ENCODE measurements at places on chromosomes 6 and 20. TPM values are rescaled to one million over a fixed set of nuclear protein-coding genes. Genes with fewer than 3 reads are reported as not detected.

Gene POM121L2
- not detected for total RNA-seq

Gene ASXL1
- total RNA-seq, result 92.5 TPM

Gene SIRPG
- 0.87 TPM for total RNA-seq

Gene NKX2-2
- total RNA-seq, result not detected

Gene FKBP1C
- 1.6 TPM for total RNA-seq

Gene USP49
- 2.3 TPM for total RNA-seq

Gene HLA-DQB2
- 18.1 TPM for total RNA-seq

Gene C6orf62
- 72.7 TPM for total RNA-seq

Gene RHAG
- not detected for total RNA-seq

Gene SYCP2L
- total RNA-seq, result 2.0 TPM

Gene LAMA4
- total RNA-seq, result 150 TPM

Gene PGC
- total RNA-seq, result 0.33 TPM

- DNase-seq, result no peak
Measured at GRCh38 chr6:30782425-30783014, 38.2 kb upstream of the IER3 start.

GRCh38 chr6:108556250-108556649 lies 4.5 kb upstream of the FOXO3 start:
- no peak for DNase-seq

DNA sequence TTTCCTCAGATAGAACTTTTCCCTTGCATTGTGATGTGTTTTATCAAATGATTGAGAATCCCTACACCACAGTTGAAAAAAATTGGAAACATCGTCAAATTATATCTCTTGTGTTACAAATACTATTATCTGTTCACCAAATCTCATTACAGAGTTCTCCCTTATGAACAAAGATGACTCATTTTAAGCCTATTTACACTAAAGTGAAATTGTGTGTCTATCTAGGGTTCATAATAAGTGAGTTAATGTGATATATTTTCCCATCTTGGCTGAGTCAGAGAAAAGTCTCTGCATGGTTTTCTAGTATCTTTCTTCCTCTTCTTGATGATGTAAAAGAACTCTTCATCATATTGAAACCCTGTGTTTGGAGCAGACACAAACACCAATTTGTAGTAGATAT lies 1263.3 kb upstream of the EYS start:
- no peak for DNase-seq

DNA sequence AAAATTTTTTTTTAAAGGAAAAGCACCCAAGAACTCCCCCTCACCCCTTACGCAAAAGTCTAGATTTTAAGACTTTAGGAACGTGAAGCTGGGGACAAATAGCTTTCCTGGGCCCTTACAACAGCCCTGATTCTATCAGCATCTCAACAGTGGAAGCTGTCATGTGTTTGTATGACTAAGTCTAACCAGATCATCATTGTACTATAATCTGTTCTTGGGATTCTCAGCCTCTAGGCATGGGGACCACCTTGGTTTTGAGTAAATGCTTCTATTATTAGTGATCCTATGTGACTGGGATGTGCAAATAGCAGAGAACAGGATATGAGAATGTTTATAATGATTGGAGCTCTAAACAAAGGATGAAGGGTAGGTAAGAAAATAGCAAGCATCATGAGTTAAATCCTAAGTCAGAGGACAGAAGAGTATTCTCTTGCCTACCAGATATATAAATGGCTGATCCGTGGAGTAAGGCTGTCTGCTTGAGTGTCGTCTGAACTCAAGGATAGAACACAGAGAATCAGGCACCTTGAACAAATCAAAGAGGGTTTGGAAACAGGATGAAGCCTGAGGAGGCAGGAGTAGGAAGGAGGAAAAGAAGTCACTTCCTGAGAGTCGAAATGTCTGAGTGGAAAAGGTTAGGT lies 105.7 kb upstream of the FAM184A start:
- DNase-seq, result no peak

GRCh38 chr6:158631678-158632537 lies 12.6 kb downstream of the DYNLT1 start:
- DNase-seq, result peak; percentile 90

GRCh38 chr6:41626917-41627316 lies 11.4 kb upstream of the MDFI start:
- DNase-seq, result peak; percentile 20

DNA sequence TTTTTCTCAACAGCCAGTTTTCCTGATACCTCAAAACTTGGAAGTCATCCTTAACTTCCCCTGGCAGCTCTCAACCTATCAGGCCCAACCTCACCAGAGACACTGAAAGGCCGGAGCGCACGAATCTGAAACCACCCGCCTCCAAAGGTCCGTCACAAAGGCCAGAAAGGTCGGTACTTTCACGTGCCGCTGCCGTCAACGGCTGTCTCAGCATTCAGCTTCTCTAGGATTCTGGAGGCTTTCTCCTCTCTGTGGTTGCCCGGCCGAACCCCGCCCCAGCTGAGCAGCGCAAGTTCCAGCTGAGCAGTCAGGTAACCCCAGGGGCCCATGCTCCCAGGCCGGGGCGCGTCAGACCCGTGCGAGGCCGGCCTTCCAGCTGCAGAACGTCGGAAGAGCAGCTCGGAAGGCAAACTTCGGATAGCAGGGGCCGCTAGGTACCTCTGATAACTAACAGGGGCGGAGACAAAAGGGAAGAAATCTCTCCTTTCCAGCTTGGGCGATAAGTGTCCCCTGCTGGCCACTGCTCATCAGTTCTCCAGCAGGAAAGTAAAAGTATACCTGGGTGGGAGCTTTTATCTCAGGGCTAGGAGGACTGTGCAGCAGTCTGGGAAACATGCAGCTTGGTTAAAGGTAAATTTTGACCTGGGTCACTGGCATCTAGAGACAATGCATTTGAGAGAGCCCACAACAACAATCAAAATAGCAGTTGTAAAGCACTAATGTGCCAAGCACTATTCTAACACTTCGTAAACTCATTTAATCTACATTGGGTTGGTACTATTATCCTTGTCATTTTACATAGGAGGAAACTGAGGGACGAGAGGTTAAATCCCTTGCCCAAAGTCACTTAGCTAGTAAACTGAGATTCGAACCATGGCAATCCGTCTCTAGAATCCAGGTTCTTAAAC lies 16.1 kb downstream of the ZSCAN12 start:
- peak; percentile 90 for DNase-seq

DNA sequence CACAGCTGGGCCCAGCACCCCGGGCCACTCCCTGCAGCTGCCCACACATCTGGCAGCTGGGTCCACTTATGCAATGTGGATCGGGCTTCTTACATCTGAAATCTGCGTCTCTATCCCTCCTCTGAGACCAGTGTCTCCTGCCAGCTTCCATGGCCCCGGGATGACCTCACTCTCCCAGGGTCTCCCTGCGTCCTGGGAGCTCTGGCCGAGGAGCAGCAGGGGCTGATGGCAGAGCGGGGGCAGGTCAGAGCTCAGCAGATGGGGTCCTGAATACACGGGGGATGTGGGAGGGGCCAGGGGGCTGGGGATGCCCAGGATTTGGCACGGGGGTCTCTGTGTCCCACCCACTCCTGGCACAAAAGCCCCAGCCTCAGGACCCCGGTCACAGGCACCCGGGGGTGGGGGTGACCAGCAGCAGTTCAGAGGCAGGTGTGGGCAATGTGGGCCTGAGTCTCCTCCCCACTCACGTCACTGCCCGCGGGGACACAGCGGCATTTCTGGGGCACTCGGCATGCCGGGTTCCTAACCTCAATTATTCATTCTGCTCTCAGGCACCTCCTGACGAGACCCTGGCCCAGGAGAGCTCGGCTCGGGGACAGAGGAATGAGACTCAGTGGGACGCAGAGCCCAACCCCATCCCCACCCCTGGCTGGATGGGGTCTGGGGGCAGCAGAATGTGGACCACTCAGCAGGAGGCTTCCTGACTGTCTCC lies 16.4 kb downstream of the CHRNA4 start:
- no peak for DNase-seq

- no peak for DNase-seq
Measured at GRCh38 chr6:157569543-157569942, 188.6 kb downstream of the ZDHHC14 start.

DNA sequence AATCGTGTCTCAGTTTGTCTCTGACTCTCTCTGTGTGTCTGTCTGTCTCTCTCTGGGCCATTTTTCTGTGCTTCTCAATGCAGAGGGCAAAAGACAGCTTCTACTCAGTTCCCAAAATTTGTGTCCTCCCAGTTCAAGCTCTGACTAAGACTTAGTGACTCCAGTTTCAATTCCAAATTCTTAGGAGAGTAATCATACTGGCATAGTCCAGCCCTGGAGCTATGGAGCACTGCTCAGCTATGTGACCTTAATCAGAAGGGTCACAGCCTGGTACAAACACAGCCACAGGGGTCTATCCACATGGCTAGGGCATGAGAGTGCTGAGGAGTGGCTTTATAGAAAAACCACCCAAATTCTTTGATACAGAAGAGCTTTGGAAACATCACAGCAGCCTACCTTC lies 91.9 kb downstream of the FOXF2 start:
- DNase-seq, result no peak

GRCh38 chr6:134021396-134022122 lies 30.9 kb downstream of the SLC2A12 start:
- DNase-seq, result no peak

GRCh38 chr6:11387707-11388430 lies 149.7 kb upstream of the TMEM170B start:
- no peak for DNase-seq

GRCh38 chr6:26754212-26754611 lies 94.7 kb upstream of the ZNF322 start:
- no peak for DNase-seq

- DNase-seq, result peak; percentile 64
Measured at GRCh38 chr6:43496370-43497128, 13.6 kb downstream of the LRRC73 start.

DNA sequence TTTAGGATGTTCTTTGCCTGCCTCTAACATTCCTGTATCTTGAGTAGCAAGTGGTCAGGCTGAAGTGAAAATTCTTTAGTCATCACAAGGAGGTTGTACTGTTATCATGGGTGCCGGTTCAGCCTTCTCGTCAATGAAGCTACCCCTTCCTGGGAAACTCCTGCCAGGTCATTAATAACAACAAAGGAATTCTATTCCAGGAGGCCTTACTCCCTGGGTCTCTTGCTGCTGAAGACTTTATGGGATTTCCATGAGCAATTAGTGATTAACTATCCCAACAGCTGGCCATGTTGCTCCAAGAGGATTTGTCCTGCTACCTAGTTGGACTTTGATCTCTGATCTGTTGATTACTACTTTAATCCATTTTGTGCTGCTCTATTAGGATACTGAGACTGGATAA lies 62.7 kb upstream of the ELOVL5 start:
- no peak for DNase-seq

- no peak for DNase-seq
Measured at GRCh38 chr6:110332281-110332680, 25.9 kb downstream of the METTL24 start.

GRCh38 chr6:108526739-108527174 lies 34.0 kb upstream of the FOXO3 start:
- no peak for DNase-seq

- no peak for DNase-seq
Measured at GRCh38 chr6:18031189-18031588, 43.8 kb upstream of the KIF13A start.

GRCh38 chr6:17988422-17988944 lies 1.0 kb upstream of the KIF13A start:
- no peak for DNase-seq

- DNase-seq, result no peak
Measured at GRCh38 chr6:118403036-118403435, 145.1 kb upstream of the PLN start.

DNA sequence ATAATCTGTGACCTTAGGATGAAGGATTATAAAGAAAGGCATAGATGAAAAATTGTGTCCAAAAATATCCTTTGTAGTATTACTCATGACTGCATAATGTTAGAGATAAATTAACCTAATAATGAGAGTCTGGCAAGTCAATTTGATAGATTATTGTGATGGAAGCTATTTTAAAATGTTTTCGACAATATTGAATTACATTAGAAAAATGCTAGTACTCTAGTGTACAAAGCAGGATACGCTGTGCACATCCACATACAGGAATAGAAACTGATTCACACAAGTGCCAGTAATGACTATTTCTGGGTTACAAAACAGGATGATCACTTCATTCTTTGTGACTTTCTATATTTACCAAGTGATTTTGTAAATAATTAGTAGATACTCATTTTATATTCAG lies 3.3 kb downstream of the SLC17A2 start:
- no peak for DNase-seq

DNA sequence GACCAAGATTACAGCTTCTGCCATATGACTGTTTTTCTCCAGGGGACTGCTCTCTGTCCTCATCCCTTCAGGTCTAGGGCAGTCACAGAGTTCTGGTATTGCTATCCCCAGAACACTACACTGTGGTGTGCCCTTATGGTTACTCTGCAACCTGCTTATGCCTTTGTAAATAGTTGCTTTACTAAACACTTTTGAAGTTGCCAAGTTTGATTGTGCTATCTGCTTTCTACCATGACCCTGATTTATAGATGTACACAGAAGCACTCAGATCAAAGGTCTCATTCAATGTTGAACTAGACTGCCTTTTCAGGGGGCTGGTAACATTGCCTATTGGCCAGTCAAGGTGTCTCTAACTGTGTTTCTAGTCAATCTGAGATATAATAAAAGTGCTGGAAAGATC lies 794.7 kb downstream of the DHX35 start:
- no peak for DNase-seq

Measured in aorta (tissue), 5 donors.